EL (cell line): ENCODE measurements at places on chromosomes 7 and 10.
A peak's percentile ranks its signal among the peaks of the same experiment; 100 is the strongest.

- DNase-seq = no peak
Observed at GRCh38 chr10:118116715-118117449, 70.1 kb upstream of the RAB11FIP2 start.

GRCh38 chr10:110612087-110612486, 32.0 kb upstream of the RBM20 start:
- DNase-seq = no peak

GRCh38 chr10:92074126-92074887, 150.7 kb downstream of the BTAF1 start:
- DNase-seq = no peak

GRCh38 chr10:7896297-7896696, 78.0 kb downstream of the TAF3 start:
- DNase-seq = no peak

DNA sequence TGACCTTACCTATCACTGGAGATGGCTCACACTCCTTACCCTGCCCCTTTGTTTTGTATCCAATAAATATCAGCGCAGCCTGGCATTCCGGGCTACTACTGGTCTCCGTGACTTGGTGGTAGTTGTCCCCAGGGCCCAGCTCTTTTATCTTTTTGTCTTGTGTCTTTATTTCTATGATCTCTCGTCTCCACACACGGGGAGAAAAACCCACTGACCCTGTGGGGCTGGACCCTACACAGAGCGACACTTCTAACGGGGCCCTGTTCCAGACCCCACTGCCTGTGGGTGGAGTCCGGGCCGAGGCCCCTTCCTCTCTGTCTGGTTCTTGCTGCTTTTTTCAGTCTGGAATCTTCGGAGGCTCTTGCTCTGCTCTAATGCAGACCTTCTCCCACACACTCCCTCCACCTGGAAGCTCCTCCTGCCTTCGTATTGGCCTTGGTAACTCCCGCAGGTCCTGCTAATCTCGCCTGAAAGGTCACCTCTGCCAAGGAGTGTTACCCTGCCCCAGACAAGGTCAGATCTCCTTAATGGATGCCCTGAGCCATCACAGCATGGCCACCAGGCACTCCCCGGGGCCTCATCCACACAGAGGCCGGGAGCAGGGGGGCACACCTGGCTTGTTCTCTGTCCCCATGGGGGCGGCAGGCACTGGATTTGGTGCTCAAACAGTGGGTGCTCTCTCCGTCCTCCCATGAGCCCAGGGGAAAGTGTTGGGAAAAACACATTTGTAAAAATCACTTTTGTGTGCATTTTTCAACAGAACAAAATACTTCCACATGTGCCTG, 531.7 kb downstream of the PTPRN2 start:
- no peak for DNase-seq

GRCh38 chr7:101717628-101718357, 88.7 kb upstream of the MYL10 start:
- peak; percentile 89 for DNase-seq

DNA sequence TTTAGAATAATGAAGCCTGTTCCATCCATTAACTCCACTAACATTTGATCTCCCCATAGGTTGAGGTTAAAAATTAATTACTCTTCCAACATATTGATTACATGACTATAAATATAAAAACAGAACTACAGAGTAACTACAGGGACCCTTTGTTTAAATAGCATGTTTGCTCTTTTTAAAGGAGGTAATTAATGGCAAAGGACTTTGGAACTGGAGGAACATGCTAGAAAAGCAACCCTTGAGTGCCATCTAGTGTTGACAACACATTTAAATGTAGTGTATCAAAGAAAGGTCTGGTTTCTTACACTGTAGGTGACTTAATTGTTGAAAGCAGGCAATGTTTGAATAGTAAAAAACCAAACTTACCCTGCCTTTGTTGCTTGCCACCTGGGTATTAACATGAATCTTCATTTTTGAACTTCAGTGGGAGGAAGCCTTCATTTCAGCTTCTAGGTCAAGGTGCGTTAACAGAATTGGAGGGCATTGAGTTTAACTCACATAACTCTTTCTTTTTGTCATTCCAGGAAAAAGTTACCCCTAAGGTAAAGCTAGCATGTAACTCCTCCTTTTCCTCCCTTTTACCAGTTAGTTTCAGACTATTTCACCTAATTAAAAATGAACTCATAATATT, 52.6 kb upstream of the CAPZA2 start:
- DNase-seq = peak; percentile 72

- DNase-seq = peak; percentile 71
Observed at GRCh38 chr10:30583778-30584415, 45.7 kb downstream of the LYZL2 start.

DNA sequence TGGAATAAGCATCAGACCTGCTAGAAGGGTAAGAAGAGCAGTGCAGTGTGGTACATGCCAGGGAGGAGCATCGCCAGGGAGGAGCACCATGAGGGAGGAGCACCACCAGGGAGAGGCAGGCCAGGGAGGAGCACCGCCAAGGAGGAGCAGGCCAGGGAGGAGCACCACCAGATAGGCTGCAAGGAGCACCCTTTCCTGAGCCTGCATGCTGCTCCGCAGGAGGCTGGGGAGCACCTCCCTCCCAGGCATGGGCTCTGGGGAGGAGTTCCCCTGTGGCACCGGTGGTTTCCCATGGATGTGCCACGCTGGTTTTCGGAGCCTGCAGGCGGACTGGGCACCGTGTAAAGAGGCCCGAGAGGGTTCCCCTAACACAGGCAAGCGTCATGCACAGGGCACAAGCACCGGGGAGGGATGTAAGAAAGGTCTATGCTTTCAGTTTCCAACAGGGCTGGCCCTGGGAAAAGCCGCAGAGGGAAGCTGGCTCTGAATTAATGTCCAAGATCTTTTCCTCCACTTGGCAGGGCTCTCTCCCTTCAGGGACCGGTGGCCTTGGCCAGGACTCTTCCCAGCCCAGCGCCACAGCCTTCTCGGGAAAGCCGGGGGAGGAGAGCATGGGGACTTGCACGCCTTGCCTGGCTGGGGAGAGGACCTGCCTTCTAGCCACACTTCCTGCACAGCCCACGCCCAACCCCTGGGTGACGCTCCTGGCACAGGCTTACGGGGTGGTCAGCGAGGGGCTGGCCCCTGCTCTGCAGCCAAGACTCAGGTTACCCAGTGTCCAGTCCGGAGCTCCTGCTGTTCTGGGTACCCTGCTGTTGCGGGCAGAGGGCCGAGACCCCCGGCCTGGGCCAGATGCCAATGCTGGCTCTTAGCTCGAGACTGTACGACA, 11.5 kb upstream of the GPER1 start:
- DNase-seq = no peak
